ENCODE measurements at places on chromosomes 7 and 10. TPM values are rescaled to one million over a fixed set of nuclear protein-coding genes. Genes with fewer than 3 reads are reported as not detected.

- DNase-seq = no peak
Observed at GRCh38 chr10:11104772-11105675, 87.4 kb downstream of the CELF2 start.

Gene GIMAP1
- 2.5 TPM for polyA plus RNA-seq

GRCh38 chr7:43879477-43879876 is 10.2 kb upstream of the MRPS24 start:
- DNase-seq = no peak

GRCh38 chr7:28316489-28316888 is 95.8 kb upstream of the CREB5 start:
- DNase-seq = no peak

Gene FOXK1
- polyA plus RNA-seq = 24.3 TPM
